ENCODE measurements at places on chromosomes 5 and 9.
A peak's percentile ranks its signal among the peaks of the same experiment; 100 is the strongest.

GRCh38 chr5:139787568-139788293 is 7.9 kb upstream of the PSD2 start:
- DNase-seq: peak; percentile 95

DNA sequence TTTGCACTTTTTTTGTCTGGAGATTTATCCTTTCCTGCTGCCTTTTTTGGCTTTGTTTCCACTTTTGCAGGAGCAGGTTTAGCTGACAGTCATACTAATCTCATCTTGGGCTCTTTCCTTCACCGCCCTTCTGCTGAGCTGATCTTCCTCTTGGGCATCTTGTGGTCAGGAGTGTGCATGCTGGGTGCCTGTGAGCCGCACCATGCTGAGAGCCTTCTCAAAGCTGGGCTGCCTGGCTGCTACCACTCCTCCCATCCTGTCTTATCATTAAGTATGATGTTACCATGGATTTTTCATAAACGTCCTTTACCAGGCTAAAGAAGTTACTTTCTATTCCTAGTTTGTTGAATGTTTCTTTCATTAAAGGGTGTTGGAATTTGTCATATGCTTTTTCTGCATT is 49.5 kb upstream of the MCCC2 start:
- DNase-seq: no peak

- DNase-seq: no peak
Observed at GRCh38 chr9:100549048-100549447, 28.8 kb upstream of the CAVIN4 start.

DNA sequence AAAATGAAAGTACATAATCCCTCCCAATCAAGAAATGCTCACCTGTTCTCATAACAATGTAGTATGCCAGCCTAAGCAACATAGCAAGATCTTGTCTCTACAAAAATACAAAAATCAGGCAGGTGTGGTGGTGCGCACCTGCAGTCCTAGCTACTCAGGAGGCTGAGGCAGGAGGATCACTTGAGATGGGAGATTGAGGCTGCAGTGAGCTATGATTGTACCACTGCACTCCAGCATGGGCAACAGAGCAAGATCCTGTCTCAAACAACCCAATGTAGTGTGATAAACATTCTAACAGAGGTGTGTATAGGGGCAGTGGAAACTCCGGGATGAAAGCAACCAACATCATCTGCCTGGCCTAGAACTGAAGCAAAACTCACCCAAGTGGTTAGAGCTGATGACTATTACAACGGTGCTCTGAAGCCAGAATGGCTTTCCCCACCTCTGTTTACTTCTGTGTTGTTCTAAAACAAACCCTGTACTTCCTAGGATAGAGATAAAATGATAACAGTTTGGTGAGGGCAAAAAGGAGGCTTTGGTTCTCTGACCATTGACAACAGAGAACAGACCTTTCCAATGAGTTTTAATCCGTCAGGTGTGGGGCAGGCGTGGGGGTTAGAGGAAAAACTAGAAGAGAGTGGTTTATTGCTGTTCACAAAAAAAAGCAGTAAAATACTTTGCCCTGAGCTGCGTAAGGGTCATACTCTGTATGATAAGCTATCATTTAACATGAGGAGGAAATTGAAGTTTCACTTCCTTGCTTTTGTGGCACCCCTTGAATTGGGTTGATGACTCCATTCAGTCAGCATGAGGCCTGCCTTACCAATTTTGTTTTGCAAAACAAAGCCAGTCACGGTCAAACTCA is 18.9 kb downstream of the WNT8A start:
- no peak for DNase-seq

GRCh38 chr9:76586390-76587314 is 127.7 kb downstream of the GCNT1 start:
- DNase-seq: no peak

GRCh38 chr9:15403155-15403554 is 19.5 kb upstream of the SNAPC3 start:
- peak; percentile 38 for DNase-seq

GRCh38 chr5:159732220-159732619 is 184.1 kb upstream of the ADRA1B start:
- DNase-seq: no peak

DNA sequence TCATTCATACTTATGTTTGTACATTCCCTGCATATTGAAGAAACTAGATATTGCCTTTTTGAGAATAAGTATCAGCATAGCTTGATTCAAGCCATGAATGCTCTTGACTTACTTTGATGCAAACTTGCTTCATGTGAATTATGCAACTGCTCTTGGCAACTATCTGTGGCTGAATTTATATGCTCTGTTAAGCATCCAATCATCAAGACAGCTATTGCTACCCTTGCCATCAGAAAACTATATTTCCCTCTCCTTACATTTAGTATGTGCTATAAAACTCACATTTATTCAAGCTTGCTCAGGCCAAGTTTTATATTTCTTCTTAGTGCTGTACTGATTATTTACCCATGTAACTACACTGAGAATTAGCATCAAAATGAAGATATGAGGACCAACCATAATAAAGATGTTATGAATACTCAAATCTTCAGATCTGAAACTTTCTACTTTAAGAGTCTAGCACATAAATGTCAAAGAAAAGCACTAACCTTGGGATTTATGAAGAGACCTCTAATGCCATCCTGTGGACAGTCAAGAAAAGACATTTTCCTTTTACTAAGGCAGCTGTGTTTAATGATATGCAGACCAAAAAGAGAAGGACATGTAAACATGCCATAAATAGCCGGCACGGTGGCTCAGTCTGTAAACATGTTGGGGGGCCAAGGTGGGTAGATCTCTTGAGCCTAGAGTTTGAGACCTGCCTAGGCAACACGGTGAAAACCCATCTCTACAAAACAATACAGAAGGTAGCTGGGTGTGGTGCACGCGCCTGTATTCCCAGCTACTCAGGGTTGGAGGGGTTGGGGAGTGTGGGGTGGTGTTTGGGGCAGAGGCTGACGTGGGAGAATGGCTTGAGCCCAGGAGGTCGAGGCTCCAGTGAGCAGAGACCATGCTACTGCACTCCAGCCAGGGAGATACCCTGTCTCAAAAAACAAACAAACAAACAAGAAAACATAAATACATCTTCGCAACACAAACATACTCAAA is 267.0 kb upstream of the TYRP1 start:
- DNase-seq: peak; percentile 2

DNA sequence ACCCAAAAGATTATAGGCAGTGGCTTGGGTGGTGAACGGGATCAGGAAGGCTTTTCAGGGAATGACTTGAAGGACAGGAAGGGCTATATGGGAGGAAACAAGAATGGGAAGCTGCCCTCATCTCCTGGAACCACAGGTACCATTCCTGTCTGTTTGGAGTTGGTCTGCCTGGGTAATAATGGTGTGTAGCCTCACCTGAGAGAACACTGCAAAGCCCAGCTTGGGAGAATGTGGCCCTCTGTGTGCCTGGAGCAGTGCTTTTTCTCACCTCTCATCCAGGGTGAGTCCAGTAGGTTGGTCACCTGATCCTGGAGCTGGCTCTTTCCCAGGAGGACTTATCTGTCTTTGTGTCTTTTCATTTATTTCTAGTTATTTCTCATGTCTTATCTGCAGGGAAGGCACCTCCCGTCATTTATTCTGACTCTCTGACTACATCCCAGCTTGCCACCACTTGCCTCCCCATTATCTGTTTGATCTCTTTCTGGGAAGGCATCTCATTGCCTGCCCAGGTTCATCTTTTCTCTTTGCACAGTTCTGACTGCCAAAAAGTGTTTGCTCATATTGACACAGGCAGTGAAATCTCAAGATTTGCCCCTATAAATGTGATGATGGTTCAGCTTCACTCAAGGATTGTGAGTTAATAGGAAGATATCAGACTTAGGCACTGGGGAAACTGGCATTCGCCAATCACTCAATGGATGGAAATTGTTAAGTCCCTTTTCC is 22.5 kb upstream of the OR2S2 start:
- no peak for DNase-seq

- DNase-seq: no peak
Observed at GRCh38 chr5:10580531-10581423, 16.9 kb downstream of the ANKRD33B start.

DNA sequence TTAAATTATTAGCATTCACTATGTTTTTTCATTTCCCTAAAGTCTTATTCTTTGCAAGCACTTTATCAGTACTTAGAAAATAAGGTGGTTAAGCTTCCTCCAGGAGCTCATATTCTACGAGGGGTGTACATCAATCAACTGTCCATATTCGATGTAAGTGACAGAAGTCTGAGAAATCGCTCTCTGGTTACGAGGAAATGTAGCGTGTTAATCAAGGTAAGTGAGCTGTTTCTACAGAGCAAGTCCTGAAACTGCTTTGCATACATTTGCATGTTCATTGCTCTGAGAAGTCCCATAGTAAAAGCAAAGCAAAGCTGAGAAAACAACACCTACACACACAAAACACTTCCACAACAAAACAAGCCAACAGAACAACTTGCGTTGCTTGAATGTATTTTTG is 893.9 kb upstream of the DMAC1 start:
- no peak for DNase-seq

GRCh38 chr9:21991072-21991959 is 2.9 kb downstream of the CDKN2A start:
- DNase-seq: no peak

GRCh38 chr5:9545992-9546851 is at the start of gene SEMA5A:
SEMA5A (minus strand) TSS chr5:9546075; CDS start chr5:9379946, 166,129 bp downstream.
- peak; percentile 72 for DNase-seq
